ENCODE measurements at places on chromosomes 2 and 18. TPM values are rescaled to one million over a fixed set of nuclear protein-coding genes. Genes with fewer than 3 reads are reported as not detected.

CROCC2 gene
- not detected for total RNA-seq

MRO gene
- total RNA-seq, result not detected

PSMA8 gene
- not detected for total RNA-seq

RAB1A gene
- total RNA-seq, result 87.1 TPM

ALPG gene
- total RNA-seq, result not detected

BCL11A gene
- total RNA-seq, result 0.90 TPM

Data from activated T-helper 17 cell treated with anti-CD3 and anti-CD28 coated beads, Interleukin-2, amount 50 U/mL, for 72 hours (primary cell).